ENCODE measurements at places on chromosomes 11 and 22.

- no peak for DNase-seq
These were observed 20.1 kb downstream of the SOX6 start for GRCh38 chr11:16336204-16336603.

- no peak for DNase-seq
These were observed 6.5 kb downstream of the LYVE1 start for GRCh38 chr11:10561947-10562346.

GRCh38 chr11:124012697-124013096, at the start of gene OR10G4:
OR10G4 (plus strand) TSS chr11:124012997; CDS start chr11:124015575, 2,578 bp downstream.
- no peak for DNase-seq

DNA sequence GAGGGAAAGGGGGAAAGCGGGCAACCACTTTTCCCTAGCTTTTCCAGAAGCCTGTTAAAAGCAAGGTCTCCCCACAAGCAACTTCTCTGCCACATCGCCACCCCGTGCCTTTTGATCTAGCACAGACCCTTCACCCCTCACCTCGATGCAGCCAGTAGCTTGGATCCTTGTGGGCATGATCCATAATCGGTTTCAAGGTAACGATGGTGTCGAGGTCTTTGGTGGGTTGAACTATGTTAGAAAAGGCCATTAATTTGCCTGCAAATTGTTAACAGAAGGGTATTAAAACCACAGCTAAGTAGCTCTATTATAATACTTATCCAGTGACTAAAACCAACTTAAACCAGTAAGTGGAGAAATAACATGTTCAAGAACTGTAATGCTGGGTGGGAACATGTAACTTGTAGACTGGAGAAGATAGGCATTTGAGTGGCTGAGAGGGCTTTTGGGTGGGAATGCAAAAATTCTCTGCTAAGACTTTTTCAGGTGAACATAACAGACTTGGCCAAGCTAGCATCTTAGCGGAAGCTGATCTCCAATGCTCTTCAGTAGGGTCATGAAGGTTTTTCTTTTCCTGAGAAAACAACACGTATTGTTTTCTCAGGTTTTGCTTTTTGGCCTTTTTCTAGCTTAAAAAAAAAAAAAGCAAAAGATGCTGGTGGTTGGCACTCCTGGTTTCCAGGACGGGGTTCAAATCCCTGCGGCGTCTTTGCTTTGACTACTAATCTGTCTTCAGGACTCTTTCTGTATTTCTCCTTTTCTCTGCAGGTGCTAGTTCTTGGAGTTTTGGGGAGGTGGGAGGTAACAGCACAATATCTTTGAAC, 6.8 kb downstream of the MALAT1 start:
- DNase-seq: peak; percentile 38

GRCh38 chr11:68868221-68868835, 26.6 kb upstream of the CPT1A start:
- DNase-seq: no peak

GRCh38 chr22:24952837-24953383, 394 bp downstream of the KIAA1671 start:
- DNase-seq: peak; percentile 56

- no peak for DNase-seq
These were observed 3.1 kb upstream of the ADM start for GRCh38 chr11:10301656-10302358.
